ENCODE measurements at places on chromosomes 3 and 15.

GRCh38 chr15:68674975-68675374, 96.2 kb downstream of the CORO2B start:
- DNase-seq, result no peak

- DNase-seq, result no peak
Measured at GRCh38 chr3:193594946-193595689, 2.1 kb downstream of the OPA1 start.

DNA sequence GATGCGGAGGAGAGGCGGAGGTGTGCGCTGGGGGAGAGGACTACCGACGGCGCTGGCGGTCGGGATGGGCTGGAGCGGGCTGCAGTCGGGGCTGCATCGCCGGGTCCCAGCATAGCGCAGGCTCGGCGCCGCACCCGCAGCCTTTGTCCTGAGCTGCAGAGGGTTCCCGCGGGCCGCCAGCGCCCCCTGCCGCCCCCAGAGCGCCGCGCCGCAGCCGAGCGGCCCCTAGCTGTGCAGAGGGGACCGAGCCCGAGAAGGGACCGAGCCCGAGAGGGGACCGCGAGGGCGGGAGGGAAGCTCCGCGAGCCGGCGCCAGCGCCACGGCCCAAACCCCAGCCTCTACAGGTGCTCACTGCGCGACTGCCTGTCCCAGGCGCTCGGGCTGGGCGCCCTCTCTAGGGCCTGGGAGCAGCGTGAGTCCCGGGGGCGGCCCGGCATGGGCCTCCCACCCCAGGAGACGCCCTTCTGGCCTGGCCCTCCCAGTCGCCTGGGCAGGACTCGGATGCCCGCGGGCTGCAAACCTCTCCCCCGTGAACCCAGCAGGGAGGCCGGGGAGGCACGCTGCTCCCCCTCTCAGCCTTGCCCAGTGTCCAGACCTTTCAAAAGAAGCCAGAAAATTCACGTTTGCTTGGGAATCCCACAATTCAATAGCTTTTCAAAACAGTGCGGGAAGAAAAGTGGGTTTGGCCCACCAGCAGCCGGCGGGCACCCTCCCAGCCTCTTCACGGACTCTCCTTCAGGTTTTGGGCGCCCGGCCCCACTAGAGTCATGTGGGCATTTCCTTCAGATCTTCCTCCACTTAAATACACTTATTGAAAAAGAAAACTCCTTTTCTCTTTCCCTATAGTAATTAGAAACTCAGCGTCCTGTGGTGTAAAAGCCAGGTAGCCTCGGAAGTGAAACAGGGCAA, 134.7 kb downstream of the TPRA1 start:
- DNase-seq, result no peak

- DNase-seq, result no peak
Measured at GRCh38 chr3:12598890-12599289, 42.0 kb downstream of the MKRN2 start.

DNA sequence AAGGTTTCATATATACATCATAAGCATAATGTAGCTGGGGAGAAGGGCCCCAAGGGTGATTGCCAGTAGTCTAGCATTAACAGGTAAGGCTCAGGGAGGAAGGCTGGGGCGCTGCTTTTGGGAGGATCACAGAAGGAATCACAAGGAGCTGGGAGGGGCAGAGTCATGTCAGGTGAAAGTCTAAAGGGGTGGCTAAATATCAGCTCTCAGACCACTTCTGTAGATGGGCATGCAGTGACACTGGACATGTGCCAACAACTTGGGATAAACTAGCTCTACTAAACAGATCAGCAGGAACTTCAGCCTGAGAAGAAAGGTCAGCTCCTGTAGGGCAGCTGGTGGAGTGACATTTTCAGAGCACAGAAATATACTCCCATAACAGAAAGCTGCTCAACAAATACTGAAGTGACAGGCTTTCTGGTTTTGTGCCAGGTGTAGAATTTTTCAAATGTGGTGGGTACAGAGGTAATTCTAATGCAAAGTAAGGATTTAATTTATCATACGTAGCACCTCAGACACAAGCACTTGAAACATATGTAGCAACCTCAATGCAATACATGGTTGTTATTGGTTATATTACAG, 79.4 kb downstream of the PEX5L start:
- DNase-seq, result no peak

GRCh38 chr3:123606527-123606926, 21.7 kb upstream of the HACD2 start:
- DNase-seq, result no peak

- no peak for DNase-seq
Measured at GRCh38 chr3:16151109-16151508, 23.4 kb upstream of the GALNT15 start.

- no peak for DNase-seq
Measured at GRCh38 chr3:31762097-31762764, 218.8 kb downstream of the OSBPL10 start.

- DNase-seq, result no peak
Measured at GRCh38 chr3:179093807-179094206, 22.2 kb upstream of the ZMAT3 start.

DNA sequence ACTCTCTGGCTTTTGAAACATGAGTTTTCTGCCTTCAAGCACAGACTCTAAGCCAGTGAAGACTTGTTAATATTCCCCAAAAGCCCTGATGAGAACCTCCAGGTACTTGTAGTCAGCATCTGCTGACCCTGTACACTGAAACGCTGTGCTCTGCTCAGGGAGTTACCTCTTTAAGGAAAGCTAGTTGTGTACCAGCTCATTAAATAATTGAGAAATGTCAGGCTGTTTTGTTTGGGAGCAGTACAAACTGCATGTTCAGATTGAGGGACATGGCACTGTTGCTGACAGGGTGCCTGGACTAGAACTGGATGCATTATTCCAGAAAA, 21.7 kb downstream of the UPK1B start:
- DNase-seq, result no peak

DNA sequence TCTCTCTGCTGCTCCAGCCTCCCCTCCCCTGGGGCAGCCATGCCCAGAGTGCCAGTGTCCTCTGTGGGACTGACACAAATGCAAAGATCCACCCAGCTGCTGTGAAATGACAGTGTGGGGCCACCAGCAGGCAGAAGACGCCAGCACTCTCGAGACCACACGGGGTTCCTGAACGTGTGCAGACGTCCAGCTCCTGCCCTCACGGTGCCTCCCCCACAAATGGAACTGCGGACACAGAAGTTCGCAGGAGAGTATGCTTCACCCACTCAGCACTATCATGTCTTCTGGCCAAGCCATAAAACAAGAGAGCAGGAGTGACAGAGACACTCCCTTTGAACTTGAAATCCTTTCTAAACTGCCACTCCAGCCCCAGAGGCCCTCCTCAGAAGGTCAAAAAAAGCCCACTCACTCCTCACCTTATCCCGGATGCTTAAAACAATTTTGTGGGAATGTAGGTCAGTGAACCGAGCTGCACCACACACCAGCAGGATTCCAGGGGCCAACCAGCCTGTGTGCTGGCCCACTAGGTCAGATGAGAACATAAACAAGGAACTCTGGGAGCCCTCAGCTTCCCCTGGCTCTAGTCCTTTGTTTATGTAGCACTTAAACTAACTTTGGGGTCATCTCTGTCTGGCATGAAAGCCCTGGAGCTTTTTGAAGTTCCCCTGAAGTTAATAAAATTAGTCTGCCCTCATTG, 112.6 kb downstream of the DNAJB8 start:
- DNase-seq, result no peak

DNA sequence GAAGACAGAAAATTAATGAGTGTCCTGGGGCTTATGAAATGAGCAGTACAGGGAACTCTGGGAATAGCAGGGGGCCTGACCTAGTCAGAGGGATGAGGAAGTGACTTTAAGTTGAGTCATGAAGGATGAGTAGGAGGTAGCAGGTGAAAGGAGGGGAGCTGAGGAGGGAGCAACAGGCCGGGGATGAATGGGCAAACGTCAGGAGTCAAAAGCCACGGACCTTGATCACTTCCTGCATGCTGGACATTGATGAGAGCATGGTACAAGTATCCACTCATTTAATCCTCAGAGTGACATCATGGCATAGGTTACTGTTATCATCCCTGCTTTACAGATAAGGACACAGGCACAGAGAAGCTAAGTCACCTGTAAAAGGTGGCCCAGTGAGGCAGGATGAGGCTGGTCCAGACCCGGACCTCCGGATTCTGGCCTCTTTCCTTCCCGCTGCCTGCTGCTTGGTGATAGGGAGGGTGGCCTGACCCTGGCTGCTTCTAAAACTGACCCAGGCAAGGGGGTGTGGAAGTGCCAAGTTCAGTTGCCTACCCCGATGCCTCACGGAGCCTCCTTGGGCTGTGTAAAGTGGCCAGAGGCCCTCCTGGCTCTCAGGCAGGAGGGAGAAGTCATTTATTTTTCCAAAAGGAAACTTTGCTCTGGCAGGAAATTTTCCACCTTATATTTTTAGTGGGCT, 7.6 kb downstream of the CORO2B start:
- no peak for DNase-seq

GRCh38 chr3:178732824-178733223, 196.6 kb downstream of the KCNMB2 start:
- DNase-seq, result no peak

GRCh38 chr15:43927203-43927602, 100.4 kb downstream of the WDR76 start:
- no peak for DNase-seq

DNA sequence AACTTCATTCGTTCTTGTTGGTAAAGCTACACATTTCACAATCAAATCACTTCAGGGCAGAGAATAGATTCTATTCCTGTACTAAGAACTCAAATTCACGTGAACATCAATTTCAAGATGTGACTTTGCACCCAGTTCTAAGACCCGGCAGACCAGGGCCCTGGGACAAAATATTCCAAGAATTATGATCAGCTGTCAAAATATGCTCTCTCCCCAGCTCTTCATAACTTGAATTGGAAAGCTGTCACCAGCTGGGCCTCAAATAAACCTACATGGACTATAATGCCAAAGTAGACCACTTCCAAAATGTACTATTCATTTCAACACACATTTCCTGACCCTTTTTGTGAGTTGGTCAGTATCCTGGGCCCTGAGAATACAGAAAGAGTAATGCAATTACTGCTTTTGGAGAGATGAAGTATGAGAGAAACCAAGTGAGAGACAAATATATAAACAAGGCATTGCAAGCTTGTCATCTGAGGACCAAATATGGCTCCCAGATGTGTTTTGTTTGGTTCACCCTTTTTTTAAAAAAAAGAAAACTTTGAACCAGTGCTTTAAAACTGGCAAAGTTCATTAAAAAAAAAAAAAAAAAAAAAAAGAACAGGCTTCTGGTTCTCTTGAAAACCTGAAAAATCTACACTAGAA, 14.9 kb downstream of the MAGI1 start:
- no peak for DNase-seq

- DNase-seq, result no peak
Measured at GRCh38 chr3:26960382-26960781, 337.8 kb downstream of the LRRC3B start.

GRCh38 chr3:15512166-15512565, 9.3 kb downstream of the COLQ start:
- no peak for DNase-seq

- no peak for DNase-seq
Measured at GRCh38 chr15:36177590-36178302, 401.7 kb upstream of the CDIN1 start.

DNA sequence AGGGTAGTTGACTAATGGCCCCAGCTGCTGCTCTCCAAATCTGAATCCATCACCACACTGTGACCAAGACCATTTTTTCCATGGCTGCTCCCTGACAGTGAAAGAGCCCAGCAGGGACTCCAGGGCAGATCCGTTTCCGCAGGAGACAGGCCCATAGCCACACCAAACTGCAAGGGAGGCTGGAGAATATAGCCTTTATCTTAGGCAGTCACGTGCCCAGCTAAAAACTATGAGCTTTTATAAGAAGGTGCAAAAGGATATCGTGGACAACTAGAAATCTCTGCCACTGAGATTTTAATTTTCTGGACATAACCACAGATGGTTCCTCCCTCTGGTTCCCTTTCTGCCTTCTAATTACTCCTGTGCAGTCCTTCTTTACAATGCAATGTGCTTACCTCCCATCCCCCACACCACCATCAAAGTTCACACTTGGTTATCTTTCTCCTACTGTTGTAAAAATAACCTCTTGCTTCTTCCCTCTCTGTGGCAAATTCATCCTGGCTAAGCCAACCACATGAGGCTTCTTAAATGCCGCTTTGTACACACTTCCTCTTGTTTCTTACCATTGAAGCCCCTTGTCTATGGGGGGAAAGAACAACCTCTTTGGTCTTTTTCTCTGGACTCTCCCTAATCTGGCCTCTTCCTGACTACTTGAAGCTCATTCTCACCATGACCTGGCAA, 233.7 kb downstream of the SHQ1 start:
- no peak for DNase-seq

DNA sequence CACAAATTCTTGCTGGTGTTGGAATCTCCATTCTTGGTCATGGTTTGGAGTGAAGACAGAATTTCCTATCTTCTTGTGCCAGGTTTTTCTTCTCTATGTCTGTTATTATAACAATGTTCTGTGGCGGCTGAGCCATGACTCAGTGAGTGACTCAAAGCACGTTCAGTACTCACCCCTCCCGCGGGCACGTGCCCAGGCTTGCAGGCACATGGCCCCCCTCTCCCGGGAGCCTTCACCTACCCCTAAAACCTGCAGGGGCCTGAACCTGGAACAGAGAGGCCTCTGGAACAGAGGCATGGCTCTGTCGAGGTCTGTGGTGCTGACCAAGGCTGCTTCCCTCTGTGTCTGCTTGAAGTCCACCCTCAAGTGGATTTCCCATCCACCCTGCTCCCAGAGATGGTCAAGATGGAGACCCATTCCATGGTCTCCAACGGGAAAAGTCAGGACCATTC, 27.6 kb downstream of the PLXNB1 start:
- DNase-seq, result no peak

- DNase-seq, result no peak
Measured at GRCh38 chr3:143973259-143974021, 1.8 kb downstream of the DIPK2A start.

DNA sequence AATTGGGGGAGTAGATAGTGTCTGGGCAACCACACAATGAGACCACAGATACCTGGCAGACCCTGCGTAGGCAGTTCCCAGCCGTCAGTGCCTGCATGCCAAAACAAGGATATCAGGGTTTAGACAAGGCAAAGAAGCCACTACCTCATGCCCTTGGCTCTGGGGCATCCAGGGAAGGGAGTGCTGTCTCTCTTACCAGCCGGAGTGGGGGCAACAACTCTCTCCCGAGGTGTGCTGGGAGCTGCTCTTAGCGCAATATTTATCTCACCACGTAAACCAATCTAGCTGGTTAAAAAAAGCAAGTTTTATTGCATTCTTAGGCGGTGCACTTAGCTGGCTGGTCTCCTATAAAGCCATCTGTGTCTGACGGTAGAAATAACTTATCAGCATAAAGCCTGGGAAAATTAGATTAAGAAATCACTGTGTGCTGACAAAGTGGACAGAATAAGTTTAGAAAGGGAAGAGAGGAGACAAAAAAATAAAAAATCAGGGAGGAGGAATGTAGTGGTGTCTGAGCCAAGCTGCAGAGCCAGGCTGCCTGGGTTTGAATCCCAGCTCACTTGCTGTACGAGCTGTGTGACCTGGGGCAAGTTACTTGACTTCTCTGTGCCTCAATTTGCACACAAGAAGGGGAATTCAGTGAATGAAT, 273.2 kb downstream of the PDZRN3 start:
- no peak for DNase-seq

GRCh38 chr3:10561946-10562560, 56.7 kb upstream of the ATP2B2 start:
- no peak for DNase-seq

- DNase-seq, result no peak
Measured at GRCh38 chr15:58038426-58039078, 27.0 kb downstream of the ALDH1A2 start.
